ENCODE measurements at places on chromosomes 5 and 9. TPM values are rescaled to one million over a fixed set of nuclear protein-coding genes. Genes with fewer than 3 reads are reported as not detected.

- peaks cover 14% of the 10 kb centered on the region for H3K4me1 ChIP-seq
- H3K27me3 ChIP-seq = no peaks in the 10 kb centered on the region
- no peak overlapping the region for H3K27ac ChIP-seq
- no peak for DNase-seq
- H3K36me3 ChIP-seq = no peaks in the 10 kb centered on the region
- no peak overlapping the region for H3K4me3 ChIP-seq
These were observed 11.2 kb downstream of the IER5L start for GRCh38 chr9:129166623-129167557.

- no peak overlapping the region for H3K27ac ChIP-seq
- H3K36me3 ChIP-seq = no peaks in the 10 kb centered on the region
- no peak for DNase-seq
These were observed 58.7 kb upstream of the PRR16 start for GRCh38 chr5:120405286-120405864.

DNA sequence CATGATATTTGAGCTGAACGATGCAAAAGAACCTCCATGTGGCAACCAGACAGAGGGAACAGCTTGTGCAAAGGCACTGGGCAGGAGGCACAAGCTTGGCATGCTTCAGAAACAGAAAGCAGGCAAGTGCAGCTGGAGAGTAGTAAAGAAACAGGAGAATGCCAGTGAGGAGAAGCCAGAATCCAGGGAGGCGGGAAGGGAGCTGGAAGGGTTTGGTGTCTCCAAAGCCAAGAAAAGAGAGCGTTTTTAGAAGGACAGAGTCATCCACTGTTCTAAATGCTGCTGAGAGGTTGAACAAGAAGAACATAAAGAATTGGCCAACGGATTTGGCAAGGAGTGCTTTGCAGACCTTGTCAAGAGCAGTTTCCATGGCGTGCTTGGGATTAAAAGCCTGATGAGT lies 124.7 kb downstream of the TLE1 start:
- no peaks in the 10 kb centered on the region for H3K4me1 ChIP-seq
- no peak for DNase-seq
- H3K27ac ChIP-seq = no peak overlapping the region
- no peaks in the 10 kb centered on the region for H3K36me3 ChIP-seq
- no peak overlapping the region for H3K4me3 ChIP-seq

GRCh38 chr5:138789771-138790242 lies 36.6 kb downstream of the CTNNA1 start:
- H3K36me3 ChIP-seq = no peaks in the 10 kb centered on the region
- H3K27ac ChIP-seq = no peak overlapping the region
- no peaks in the 10 kb centered on the region for H3K27me3 ChIP-seq
- DNase-seq = no peak

GRCh38 chr5:191949-192690 lies 825 bp downstream of the LRRC14B start:
- H3K36me3 ChIP-seq = no peaks in the 10 kb centered on the region
- H3K4me1 ChIP-seq = peaks cover 19% of the 10 kb centered on the region
- peak overlapping the region; percentile 58 for H3K4me3 ChIP-seq
- H3K27ac ChIP-seq = no peak overlapping the region
- H3K27me3 ChIP-seq = peaks cover 59% of the 10 kb centered on the region

- H3K36me3 ChIP-seq = no peaks in the 10 kb centered on the region
- H3K4me3 ChIP-seq = no peak overlapping the region
- peaks cover 25% of the 10 kb centered on the region for H3K27me3 ChIP-seq
These were observed 6.7 kb downstream of the TMEM174 start for GRCh38 chr5:73179730-73180129.

The GFRA3 gene
- total RNA-seq = not detected

The RBM22 gene
- 73.3 TPM for total RNA-seq

The PCDHA9 gene
- not detected for total RNA-seq

The REEP5 gene
- total RNA-seq = 53.2 TPM

The GARIN3 gene
- total RNA-seq = not detected

The GABBR2 gene
- not detected for total RNA-seq

The SPATA31A3 gene
- not detected for total RNA-seq
